ENCODE measurements at places on chromosomes 1 and 21. TPM values are rescaled to one million over a fixed set of nuclear protein-coding genes. Genes with fewer than 3 reads are reported as not detected.

- H3K27me3 ChIP-seq, result no peaks in the 10 kb centered on the region
- peaks cover 6% of the 10 kb centered on the region for H3K4me1 ChIP-seq
- no peak overlapping the region for H3K27ac ChIP-seq
- no peak for DNase-seq
- H3K4me3 ChIP-seq, result no peak overlapping the region
- peaks cover 23% of the 10 kb centered on the region for H3K36me3 ChIP-seq
Observed at GRCh38 chr1:43653339-43653738, 3.4 kb downstream of the KDM4A start.

- no peak overlapping the region for H3K4me3 ChIP-seq
- no peaks in the 10 kb centered on the region for H3K27me3 ChIP-seq
- no peaks in the 10 kb centered on the region for H3K36me3 ChIP-seq
Observed at GRCh38 chr1:234751678-234752077, 141.7 kb upstream of the IRF2BP2 start.

DNA sequence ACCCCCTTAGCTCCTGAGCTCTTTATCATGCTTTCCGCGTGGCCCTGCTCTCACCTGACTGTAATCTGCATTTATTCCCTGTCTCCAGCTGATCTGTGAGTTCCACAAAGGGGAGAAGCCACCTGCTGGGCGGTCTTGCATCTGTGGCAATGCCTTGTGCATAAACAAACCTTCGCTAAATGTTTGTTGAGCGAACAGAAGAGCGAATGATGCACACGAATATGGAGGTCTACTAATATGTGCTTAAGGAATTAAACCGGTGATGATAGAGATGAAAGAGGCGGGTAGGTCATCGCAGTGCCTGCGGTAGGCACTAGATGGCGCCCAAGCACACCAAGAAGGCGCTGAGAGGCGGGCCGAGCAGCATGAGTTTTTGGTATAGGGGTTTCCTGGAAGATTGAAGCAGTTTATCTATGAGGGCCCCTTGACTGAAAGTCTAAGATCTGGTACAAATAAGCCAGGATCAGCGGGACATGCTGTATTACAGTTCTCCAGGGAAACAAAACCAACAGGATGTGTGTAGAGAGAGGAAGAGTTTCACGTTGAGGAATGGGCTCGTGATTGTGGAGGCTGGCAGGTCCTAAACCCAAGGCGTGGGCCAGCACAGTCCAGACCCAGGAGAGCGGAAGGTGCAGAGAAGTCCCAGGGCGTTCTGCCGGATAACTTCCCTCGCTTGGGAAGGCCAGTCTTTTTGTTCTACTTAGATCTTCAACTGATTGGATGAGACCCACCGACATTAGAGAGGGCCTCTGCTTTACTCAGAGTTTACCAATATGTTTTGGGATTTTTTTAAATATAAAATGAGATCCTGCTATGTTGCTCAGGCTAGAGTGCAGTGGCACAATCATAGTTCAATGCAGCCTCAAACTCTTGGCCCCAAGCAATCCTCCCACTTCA, 34.7 kb downstream of the TOMM20 start:
- no peaks in the 10 kb centered on the region for H3K4me1 ChIP-seq
- no peaks in the 10 kb centered on the region for H3K36me3 ChIP-seq
- DNase-seq, result peak; percentile 84
- H3K27ac ChIP-seq, result no peak overlapping the region
- no peaks in the 10 kb centered on the region for H3K27me3 ChIP-seq

Gene KLF17
- total RNA-seq, result not detected

Gene IFNLR1
- 9.0 TPM for total RNA-seq

DNA sequence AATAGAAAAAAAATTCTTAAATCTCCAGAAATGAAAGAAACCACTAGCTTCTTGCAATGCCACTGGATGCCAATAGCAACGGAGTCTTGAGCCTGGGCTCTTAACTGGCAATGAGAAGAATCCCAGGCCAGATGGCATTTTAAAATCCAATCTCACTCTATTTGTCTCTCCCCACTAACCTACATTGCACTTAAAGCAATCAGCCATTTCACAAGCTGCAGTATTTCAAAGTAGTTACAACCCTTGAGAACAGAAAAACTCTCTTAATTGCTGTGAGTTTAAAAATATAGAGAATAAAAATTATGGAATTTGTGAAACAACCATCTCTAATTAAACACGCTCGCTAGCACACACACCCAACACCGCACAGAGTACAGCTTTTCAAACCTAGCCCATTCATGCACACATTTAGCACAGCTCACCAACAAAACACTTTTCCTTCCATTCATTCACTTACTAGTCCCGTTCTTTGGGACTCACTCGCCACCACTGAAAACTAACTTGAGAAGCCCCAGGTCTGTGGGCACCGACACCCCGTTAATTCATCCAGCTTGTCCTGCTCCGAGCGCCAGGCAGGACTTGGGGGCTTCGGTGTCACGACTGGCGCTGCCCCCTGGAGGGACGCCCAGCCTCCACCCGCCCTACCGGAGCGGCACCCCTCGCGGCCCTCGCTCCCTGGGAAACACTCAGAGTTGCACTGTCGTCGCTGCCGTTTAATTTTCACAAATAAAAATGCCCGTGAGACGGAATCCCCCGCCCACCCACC, 1.0 kb downstream of the DDAH1 start:
- DNase-seq, result no peak
- H3K27me3 ChIP-seq, result no peaks in the 10 kb centered on the region
- no peaks in the 10 kb centered on the region for H3K36me3 ChIP-seq
- peaks cover 29% of the 10 kb centered on the region for H3K4me1 ChIP-seq
- H3K4me3 ChIP-seq, result peak overlapping the region; percentile 54
- peak overlapping the region; percentile 75 for H3K27ac ChIP-seq

- H3K4me3 ChIP-seq, result no peak overlapping the region
- no peaks in the 10 kb centered on the region for H3K27me3 ChIP-seq
- H3K27ac ChIP-seq, result peak overlapping the region; percentile 99
- peaks cover 30% of the 10 kb centered on the region for H3K4me1 ChIP-seq
- no peak for DNase-seq
Observed at GRCh38 chr1:36149973-36150295, 648 bp upstream of the TRAPPC3 start.
